ENCODE measurements at places on chromosomes 2 and 18.

DNA sequence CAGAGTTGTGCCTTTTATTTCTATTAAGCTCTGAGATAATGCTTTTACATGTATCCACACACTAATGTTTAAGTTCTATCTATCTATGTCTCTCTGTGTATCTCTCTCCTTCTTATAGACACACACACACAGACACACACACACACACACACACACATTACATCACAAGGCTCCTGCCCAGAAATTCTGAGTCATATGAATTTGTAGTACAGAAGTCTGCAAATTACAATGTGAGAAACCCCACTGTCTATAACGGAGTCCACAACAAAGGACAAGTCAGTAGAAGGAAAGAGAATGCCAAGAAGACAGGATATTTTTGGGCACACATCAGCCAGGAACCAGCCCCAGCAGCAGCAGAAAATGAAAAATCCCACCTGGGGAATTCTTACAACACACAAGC, 142.4 kb downstream of the EN1 start:
- no peak for DNase-seq

GRCh38 chr2:15660491-15661294, 69.0 kb downstream of the DDX1 start:
- DNase-seq, result no peak

- no peak for DNase-seq
These were observed 47.7 kb upstream of the YWHAQ start for GRCh38 chr2:9678544-9678943.

DNA sequence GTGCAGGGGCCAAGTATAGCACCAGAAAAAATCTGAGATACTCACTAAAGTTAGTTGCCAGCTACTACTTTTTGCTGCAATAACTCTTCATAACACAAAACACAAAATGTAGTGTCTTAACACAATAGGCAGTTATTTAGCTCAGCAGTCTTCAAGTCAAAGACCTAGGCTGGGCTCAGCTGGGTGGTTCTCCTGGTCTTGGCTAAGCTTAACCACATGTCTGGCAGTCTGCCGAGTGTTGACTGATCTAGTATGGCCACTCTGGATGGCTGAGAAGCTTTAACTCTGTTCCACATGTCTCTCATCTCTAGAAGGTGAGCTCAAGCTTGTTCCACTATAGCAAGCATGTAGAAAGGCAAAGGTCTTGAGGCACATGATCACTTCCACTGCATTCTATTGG, 451.6 kb downstream of the SOX11 start:
- no peak for DNase-seq

GRCh38 chr2:4604767-4605166, 901.4 kb downstream of the DCDC2C start:
- no peak for DNase-seq

- DNase-seq, result no peak
These were observed 889.9 kb upstream of the CHAC2 start for GRCh38 chr2:52877703-52878102.

GRCh38 chr2:169853041-169853668, 25.9 kb downstream of the UBR3 start:
- no peak for DNase-seq

GRCh38 chr2:216560838-216561270, 62.2 kb downstream of the RPL37A start:
- DNase-seq, result no peak

GRCh38 chr2:216389570-216389969, 17.3 kb upstream of the MARCHF4 start:
- no peak for DNase-seq

GRCh38 chr2:227884511-227884947, 13.1 kb downstream of the DAW1 start:
- DNase-seq, result peak; percentile 58

GRCh38 chr2:207766697-207767460, 2.8 kb downstream of the FZD5 start:
- DNase-seq, result no peak

GRCh38 chr2:171707752-171708151, 20.5 kb downstream of the DYNC1I2 start:
- no peak for DNase-seq

DNA sequence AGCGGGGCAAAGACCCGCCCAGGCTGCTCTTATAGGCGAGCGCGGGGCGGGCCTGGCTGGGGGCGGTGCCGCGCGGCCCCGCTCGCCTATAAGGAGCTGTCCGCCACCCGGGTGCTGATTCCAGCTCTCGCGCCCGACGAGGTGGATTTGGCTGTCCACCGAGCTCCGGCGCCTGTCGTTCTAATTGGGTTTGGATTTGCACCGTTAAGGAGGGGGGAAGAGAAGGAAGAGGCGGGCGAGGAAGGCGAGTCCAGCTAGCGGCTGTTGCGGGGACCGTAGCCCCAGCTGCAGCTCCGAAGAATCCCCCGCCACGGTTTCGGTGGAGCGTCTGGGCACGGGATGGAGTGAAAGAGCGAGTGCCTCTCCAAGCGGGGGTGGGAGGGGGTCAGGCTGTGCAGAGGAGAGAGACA, at the start of gene CNTNAP5:
CNTNAP5 (plus strand) TSS at position 117 of the 410 bp plus-strand sequence. CDS start 364 bp downstream, outside the sequence.
- peak; percentile 48 for DNase-seq

DNA sequence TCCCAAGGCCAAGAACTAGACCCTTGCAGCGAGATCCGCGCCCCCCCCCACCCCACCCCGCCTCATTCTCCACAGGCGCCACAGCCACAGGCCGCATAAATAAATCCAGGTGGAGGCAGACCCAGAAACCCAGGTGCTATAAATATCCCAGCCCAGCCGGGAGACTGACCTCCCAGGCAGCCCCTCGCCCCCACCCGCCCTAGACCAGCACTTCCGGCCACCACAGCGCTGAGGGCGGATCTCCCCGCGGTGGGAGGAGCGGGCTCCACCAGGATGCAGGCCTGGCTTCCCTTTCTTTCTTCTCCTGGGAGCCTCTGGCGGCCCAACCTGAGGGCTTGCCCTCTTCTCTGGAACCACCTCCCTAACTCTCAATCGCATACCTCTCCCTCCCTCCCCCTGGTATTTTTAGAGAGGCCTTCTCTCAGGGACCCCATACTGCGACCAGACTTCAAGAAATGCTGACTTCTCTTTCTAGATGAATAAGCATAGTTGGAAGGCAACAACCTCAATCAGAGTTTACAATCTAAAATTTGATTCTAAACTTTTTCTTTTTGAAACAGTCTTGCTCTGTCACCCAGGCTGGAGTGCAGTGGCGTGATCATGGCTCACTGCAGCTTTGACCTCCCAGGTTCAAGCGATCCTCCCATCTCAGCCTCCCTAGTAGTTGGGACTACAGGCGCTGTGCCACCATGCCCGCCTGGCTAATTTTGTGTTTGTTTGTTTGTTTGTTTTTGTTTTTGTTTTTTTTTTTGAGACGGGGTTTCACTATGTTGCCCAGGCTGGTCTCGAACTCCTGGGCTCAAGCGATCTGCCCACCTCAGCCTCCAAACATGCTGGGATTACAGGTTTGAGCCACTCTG, 55.0 kb downstream of the PKDCC start:
- DNase-seq, result peak; percentile 67

GRCh38 chr18:8003878-8004675, 437.0 kb downstream of the PTPRM start:
- DNase-seq, result no peak

- peak; percentile 36 for DNase-seq
These were observed 6.5 kb downstream of the SPR start for GRCh38 chr2:72893594-72894319.

- no peak for DNase-seq
These were observed 333.0 kb downstream of the CLIP4 start for GRCh38 chr2:29448096-29448688.

GRCh38 chr2:222295368-222296062, 3.3 kb downstream of the PAX3 start:
- DNase-seq, result no peak

GRCh38 chr2:207482630-207483029, 47.1 kb upstream of the CREB1 start:
- no peak for DNase-seq

GRCh38 chr2:200171731-200172482, 134.6 kb upstream of the SPATS2L start:
- no peak for DNase-seq

DNA sequence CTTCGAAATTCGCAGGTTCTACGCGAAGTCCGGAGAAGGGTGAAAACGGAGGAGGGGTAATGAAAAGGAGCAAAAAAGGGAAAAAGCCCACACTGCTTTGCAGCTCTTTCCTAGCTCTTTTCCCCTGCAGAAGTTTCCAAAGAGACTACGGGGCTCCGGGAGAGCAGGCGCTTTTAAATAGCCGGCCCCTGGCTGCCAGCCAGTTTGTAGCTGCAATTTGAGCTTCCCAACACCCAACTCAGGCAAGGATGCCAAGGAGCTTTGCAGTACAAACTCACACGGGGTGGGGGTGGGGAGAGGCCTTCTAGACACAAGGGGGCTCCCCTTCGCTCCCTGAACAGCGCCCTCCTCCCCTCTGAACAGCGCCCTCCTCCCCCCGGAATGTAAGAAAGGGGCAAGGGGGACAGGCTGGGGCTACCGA, at the start of gene IGFBP5:
IGFBP5 (minus strand) TSS at position 149 of the 421 bp plus-strand sequence. CDS start 774 bp downstream, outside the sequence.
- peak; percentile 92 for DNase-seq

- DNase-seq, result no peak
These were observed 24.2 kb upstream of the PRLH start for GRCh38 chr2:237542001-237542704.

GRCh38 chr2:234533626-234534025, 36.7 kb upstream of the ARL4C start:
- DNase-seq, result no peak

- no peak for DNase-seq
These were observed 70.3 kb upstream of the CWC22 start for GRCh38 chr2:180077295-180077906.

DNA sequence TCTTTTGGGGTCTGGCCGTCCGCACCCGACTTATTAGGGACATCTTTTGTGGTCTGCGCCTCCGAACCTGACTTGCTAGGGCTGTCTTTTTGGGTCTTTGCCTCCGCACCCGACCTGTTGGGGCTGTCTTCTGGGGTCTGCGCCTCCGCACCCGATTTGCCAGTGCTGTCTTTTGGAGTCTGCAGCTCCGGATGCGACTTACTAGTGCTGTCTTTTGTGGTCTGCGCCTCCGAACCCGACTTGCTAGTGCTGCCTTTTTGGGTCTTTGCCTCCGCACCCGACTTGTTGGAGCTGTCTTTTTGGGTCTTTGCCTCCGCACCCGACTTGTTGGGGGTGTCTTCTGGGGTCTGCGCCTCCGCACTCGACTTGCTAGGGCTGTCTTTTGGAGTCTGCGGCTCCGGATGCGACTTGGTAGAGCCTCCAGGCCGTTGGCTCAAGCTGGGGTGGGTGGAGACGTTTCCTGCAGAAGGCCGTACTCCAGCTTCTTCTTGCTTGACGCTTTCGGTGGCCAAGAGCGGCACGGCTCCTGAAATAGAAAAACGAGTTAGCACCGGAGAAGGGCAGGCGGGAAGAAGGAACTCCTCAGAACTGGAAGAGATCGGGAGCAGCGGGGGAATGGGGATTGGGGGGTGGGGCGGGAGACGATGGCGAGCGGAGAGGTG, 498 bp downstream of the TGOLN2 start:
- peak; percentile 51 for DNase-seq

- DNase-seq, result no peak
These were observed 130.2 kb downstream of the PTPRM start for GRCh38 chr18:7697306-7697705.

- no peak for DNase-seq
These were observed 15.6 kb upstream of the OTOF start for GRCh38 chr2:26493566-26493965.

DNA sequence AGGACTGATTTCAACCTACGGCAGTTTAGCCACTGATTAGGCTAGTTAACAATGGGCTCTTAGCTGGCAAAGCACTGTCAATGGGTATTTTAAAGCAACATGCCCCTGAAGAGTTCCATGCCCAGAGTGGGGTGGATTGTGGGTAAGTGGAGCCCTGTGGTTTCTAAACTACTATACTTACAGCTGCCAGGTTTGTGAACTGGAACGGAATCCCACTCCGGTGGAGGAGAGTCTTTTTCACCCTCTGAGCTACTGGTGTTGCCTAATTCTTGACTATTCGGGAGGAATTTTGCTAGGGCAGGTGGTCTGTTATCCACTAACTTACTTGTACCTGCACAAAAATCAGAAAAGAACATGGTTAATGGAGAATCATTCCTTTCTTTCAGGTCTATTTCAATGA, 52.6 kb downstream of the ZAP70 start:
- no peak for DNase-seq

DNA sequence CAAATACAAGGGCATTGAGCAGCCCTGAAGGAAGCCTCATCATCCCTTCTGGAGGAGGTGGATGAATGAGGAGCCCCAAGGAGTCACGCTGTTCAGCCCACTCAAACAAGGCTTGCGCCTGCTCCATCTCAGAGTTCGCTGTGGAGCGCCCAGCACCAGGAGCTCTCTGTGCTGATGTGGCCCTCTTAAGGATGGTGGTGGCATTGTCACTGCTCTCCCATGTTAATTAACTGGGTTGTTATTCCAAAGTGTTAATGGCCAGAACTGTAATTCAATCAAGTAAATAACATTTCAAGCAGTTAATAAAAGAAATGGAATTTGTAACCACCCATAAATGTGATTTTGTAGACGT, 726.0 kb upstream of the RAB6C start:
- no peak for DNase-seq

GRCh38 chr18:27699137-27699536, 477.8 kb downstream of the CDH2 start:
- DNase-seq, result no peak

GRCh38 chr2:241386519-241386918, 30.4 kb downstream of the FARP2 start:
- no peak for DNase-seq

DNA sequence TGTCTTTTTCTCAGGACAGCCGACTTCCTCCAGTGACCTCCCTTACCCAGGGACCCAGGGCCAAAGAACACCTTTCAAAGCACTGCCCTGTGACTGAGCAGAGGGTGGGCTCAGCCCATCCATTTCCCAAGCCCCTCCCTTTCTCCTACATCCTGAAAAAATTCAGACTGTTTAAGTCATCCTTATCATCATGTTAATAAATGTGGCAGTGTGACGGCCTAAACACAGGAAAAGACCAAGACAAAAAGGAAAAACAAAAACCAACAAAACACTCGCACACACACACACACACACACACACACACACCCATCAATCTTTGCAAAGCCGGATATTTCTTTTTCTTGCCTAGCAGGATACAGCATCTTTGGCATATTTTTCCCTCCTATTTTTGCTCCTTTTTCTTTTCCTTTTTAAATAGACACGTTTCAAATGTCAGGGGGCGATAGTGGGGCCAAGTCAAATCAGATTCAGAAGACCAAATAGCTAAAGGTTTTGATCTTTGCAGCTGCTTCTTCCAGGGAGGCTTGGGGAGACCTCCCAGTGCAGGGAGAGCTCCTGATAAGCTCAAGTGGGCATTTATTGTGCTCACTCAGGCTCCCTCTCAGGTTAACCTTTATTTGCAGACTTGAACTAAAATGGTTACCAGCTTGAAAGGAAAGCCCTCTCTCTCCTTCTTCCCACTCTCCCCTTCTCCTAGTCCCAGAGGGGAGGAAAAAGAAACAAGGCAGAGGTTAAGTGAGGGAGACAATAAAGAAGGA, 39.5 kb upstream of the NRP2 start:
- DNase-seq, result no peak

DNA sequence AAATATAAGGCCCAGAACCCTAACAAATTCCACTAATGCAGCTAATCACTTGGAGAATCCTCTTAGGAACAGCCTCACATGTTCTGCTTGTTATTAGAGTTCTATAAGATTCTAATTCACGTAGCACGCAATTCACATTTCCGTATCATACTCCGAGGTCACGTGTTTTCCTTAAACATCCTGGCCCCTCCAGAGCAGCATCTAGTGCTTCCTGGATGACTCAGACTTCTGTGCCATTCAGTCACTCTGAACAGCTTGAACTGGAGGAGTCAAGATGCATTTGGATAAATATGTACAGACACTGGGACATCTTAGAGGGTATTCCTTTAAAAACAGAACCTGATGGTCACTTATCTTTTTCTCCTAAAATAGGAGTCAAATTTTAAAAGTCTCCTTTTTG, 156.5 kb downstream of the MYO5B start:
- DNase-seq, result no peak

Data from left ventricle myocardium inferior (tissue), 1 donor.